ENCODE measurements at places on chromosomes 4 and X.
A peak's percentile ranks its signal among the peaks of the same experiment; 100 is the strongest.

GRCh38 chr4:124504431-124504830 lies 208.1 kb downstream of the ANKRD50 start:
- no peak for DNase-seq

DNA sequence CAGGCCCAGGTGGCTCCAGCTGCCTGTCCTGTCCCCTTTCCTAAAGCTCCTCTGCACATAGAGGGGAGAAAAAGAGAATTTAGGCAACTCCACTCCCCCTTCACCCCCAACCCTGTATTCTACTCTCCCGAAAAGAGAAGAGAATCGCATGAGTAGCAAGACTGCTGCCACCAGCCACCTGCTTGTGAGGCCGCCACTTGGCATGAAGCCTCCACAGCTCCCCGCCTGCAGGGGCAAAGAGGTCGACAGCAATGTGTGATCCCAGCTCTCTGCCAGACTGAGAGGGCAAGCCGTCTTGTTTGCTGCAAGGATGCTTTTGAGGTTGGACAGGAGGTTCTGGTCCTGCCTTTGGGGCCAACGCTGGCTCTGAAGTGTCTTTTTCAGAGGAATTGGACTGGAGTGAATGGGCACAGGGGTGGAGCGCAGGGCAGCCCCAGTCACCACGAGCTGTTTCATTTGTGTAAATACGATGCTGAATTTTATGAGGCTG lies 77.1 kb downstream of the STARD8 start:
- DNase-seq: no peak

DNA sequence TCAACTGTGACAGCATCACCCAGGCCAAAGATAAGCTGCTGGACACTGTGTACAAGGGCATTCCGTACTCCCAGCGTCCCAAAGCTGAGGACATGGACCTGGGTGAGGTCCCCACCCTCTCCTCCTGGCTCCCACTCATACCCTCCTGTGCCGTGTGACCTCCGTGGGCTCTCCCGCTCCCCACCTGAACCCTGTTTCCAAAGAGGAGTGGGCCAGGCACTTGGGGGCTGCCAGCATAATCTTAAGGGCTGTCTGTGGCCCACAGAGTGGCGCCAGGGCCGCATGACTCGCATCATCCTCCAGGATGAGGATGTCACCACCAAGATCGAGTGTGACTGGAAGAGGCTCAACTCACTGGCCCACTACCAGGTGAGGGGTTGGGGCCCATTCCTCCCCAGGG lies 10.0 kb downstream of the LAGE3 start:
- no peak for DNase-seq

GRCh38 chrX:1903236-1903935 lies 288.5 kb downstream of the ASMT start:
- no peak for DNase-seq

GRCh38 chr4:74546057-74546456 lies 101.1 kb downstream of the AREG start:
- DNase-seq: no peak

GRCh38 chr4:119016636-119017035 lies 119.0 kb upstream of the MYOZ2 start:
- DNase-seq: no peak

DNA sequence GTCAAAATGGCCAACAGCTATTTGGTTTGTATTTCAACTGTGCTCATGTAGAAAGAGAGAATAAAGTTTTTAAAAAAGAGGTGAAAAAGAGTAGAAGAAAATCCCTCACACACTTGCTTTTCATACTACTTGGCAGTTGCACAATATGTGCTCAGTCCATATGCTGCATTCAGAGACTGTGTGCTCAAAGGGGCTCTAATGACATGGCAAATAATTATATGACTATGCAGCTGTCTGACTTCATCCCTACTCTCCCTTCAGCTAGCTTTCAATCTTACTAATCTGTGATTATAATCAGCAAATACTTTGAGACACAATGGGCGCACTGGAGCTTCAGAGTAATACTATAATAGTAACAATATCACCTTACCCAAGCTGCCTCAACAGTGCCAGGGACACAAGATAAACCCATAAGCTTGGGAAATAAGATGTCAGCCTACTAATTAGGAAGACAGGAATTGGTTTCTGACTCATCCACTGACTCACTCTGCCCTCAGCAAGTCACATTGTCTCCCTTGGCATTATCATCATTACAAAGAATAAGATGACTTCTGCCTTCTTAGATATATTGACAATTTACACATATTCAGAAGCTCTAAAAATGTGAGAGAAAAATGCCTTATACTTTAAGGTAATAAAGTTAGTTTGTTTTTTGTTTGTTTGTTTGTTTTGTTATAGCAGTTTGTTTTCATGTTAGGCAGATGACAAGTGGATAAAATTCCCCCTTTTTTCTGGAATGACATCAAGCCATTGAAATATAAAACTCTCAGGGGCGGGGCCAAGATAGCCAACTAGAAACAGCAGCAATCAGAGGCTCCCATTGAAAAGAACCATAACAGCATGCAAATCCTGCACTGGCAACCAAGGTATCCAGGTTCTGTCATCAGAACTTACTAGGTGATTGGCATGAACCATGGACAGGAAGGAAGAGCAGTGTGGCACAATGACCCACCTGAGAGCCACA lies 311.6 kb downstream of the FAM133A start:
- no peak for DNase-seq

DNA sequence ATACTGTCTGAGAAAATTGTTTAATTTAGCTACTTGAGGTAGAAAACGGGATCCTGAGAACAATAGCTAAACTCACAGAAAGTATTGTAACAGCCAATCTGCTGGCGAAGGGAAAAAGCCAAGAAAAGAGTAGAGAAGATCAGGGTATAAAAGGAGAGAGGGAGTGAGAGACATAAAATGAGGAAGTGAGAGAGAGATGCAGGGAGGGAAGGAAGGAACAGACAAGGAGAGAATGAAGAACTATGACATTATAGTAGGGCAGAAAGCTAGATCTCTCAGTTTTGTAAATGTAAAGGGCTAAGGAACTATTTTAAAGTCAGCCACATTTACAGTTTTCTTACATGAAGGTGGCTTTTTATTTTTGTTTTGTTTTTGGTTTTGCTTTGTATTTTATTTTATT lies 1.6 kb upstream of the GIMD1 start:
- no peak for DNase-seq

- DNase-seq: no peak
Measured at GRCh38 chrX:153417637-153418036, 6.4 kb downstream of the ZFP92 start.

DNA sequence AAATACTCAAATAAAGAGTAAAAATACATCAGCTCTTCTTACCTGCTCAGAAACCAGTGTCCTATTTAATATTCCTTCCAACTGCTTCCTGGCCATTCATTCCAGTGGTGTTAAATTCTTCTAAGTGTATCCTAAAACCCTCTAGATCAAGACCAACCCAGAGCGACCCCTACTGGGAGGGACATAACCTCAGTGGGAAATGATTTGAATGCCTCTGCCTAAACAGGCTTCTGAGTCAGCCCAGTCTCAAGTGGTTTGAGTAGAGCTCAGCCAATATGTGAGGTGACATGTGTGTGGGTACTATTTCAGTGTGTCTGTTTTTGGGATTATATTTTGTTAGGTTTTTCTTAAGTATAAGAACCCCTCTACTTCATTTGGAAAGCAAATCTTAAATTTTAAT lies 133.6 kb upstream of the ARHGEF9 start:
- no peak for DNase-seq

GRCh38 chr4:115687052-115687755 lies 573.8 kb upstream of the NDST4 start:
- no peak for DNase-seq

GRCh38 chrX:86133761-86134160 lies 14.5 kb upstream of the DACH2 start:
- peak; percentile 11 for DNase-seq

DNA sequence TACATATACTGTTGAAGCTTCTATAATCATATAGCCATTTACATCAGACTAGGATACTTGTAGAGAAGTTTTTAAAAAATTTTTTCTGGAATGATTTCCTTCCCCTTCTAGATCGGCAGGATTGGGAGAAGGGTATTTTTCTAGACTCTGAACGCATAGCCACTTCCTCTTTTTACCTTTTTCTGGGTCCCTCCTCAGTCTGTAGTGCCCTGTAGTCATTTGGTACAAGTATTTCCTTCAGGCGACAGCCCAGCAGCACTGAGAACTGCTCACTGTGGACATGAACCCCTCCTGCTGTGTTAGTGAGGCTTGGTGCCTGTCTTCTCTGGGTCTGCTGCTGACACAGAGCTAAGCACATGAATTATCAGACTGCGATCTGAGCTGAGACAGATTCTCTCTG lies 255.4 kb downstream of the ARHGAP10 start:
- DNase-seq: no peak

- no peak for DNase-seq
Measured at GRCh38 chr4:47692691-47693090, 145.2 kb downstream of the CORIN start.

GRCh38 chr4:71009890-71010588 lies 16.6 kb downstream of the DCK start:
- DNase-seq: peak; percentile 73

DNA sequence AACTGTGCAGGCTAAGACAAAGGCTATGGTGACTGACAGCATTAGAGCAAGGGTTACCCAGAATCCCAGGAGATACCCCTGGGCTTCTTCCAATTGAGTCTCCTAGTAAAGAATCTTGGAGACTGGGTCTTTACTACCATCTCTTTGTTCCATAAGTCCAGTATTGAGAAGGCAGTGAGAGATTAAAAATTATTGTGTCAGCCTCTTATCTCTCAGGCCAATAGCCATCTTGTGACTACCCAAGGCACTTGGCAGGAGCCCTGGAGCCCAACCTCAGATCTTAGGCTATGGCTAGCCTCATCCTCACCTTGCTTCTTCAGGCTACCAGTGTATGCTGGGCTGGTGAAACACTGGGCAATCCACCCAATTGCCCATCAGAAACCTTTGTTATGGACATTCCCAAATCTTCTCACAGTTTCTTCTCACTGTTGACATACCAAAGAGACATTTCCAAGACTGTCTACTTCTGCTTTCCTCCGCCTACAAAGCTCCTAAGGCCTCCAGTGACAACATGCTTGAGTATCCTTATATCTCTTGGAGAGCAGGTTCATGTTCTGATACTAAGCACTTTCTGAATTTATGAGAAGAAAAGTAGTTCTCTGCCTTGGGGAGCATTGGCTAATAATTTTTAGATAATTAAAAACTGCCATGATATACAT lies 76.3 kb upstream of the STIM2 start:
- no peak for DNase-seq

DNA sequence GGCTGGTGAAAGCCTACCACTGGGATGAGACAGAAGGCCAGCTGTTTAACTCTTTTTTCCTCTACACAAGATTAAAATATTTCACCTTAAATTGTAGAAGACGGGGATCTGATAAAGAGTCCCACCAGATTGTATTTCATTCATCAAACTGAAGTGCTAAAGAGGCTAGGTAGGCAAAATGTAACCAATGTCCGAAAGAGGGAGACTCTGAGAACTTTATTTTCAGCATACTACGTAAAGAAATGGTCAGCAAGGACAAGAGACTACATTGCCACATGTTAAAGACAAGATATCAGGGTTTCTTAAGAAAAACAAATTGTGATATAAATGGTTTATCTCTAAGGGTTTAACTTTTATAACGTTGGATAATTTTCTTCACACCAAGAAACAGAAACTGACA lies 71.6 kb upstream of the INPP4B start:
- no peak for DNase-seq

DNA sequence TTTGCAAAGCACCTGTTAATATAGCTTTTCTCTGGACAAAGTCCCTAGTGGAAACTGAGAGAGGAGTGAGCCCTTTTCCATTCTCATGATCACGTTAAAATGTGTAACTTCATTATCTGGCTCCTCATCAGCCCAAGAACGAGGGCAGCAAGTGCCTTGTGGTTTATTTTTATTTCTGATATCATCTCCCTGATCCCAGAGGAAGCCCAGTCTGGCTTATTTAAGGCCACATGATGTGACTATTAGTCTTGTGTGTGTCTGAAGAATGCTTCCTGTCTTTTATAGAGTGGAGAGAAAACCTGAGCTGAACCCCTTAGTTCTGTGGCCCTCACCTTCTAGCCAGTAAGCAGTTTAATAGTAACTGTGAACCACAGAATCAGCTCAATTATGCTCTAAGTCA lies 67.2 kb downstream of the LHFPL1 start:
- DNase-seq: no peak

- DNase-seq: no peak
Measured at GRCh38 chrX:7261672-7262332, 113.8 kb upstream of the PUDP start.

GRCh38 chr4:115834441-115834840 lies 721.0 kb upstream of the NDST4 start:
- no peak for DNase-seq

DNA sequence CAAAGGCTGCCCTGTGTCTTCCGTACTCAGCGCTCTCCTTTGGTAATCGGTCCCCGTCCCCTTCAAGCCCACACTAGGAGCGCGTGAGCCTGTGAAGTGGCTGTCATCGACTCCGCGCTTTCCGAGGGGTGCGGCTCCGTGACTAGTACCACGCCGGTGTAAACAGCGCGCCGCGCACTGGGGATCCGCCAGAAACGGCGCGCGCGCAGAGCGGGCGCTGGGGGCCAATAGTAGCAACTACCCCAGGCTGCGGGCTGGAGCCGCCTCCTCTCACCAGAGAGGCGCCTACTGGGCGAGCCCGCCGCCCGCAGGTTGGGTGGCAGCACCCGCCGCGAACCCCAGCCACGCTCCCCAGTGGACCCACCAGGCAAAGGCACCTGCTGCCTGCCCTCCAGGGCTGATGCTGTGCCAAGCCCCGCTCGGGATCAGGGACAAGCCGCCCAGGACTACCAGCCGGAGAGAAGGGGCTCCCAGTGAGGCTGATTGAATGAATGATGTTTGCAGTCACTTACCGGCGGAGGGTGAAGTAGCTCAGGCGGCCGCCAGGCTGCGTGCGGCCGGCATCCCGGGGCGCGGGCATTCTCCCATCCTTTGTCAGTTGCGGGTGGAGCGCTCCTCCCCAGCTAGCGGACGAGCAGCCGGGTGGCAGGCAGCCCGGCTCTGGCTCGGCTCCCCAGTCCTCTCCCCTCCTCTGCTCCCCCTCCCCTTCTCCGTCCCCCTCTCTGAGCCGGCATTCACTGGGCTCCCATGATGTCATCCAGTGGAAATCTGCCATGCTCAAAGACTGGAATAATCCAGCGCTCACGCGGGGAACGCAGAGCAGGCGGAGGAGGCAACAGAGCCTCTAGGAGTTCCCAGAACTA lies 370.3 kb upstream of the SMIM31 start:
- DNase-seq: peak; percentile 92

DNA sequence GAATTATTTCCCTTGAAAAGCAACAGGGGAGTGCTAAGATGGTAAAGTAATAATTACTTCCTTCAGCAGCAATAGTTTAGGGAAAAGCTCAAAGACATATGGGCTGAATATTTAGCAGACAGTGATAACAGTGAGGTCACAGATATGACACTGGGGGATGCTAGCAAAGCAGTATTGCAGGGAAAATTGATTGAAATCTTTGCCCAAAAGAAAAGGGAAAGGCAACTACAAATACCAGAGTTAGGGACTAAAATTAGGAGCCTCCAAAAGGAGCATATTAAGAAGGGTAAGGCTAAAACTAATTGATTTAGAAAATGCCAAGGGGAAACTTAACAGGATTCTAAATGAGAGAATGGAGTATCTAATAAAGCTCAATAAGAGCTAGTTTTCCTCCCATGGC lies 1191.3 kb upstream of the TENM3 start:
- DNase-seq: no peak

GRCh38 chr4:153495480-153496193 lies 29.5 kb downstream of the TMEM131L start:
- DNase-seq: no peak
